ENCODE measurements at places on chromosomes 6 and 20.
A peak's percentile ranks its signal among the peaks of the same experiment; 100 is the strongest.

GRCh38 chr6:169397684-169398083 lies 144.0 kb upstream of the THBS2 start:
- no peak for DNase-seq

GRCh38 chr6:1708122-1708521 lies 98.4 kb downstream of the FOXC1 start:
- DNase-seq = no peak

- DNase-seq = no peak
Observed at GRCh38 chr6:31621991-31622390, 1.5 kb downstream of the PRRC2A start.

- DNase-seq = no peak
Observed at GRCh38 chr6:25787428-25787827, 32.9 kb downstream of the SLC17A4 start.

GRCh38 chr6:70456735-70457134 lies 43.4 kb downstream of the FAM135A start:
- DNase-seq = no peak

- DNase-seq = peak; percentile 50
Observed at GRCh38 chr6:100657678-100658330, 193.1 kb upstream of the SIM1 start.

- no peak for DNase-seq
Observed at GRCh38 chr6:32604434-32604877, 14.8 kb upstream of the HLA-DRB1 start.

DNA sequence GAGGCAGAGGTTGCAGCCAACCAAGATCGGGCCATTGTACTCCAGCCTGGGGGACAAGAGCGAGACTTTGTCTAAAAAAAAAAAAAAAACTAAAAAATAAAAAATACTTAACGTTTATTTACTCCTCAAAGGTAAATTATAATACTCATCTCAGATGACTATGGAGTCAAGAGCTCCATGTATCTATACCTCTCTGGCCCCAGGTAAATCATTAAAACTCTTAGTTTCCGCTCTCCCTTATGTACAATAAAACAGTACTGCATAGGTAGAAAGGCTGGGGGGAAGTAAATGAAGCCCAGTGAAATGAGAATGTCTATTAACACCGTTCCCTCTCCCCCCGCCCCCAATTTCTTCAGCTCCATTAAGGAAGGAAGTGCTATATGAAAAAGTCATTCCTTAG lies 1.2 kb downstream of the SRSF12 start:
- no peak for DNase-seq

- no peak for DNase-seq
Observed at GRCh38 chr6:81636930-81637568, 115.4 kb downstream of the TENT5A start.

DNA sequence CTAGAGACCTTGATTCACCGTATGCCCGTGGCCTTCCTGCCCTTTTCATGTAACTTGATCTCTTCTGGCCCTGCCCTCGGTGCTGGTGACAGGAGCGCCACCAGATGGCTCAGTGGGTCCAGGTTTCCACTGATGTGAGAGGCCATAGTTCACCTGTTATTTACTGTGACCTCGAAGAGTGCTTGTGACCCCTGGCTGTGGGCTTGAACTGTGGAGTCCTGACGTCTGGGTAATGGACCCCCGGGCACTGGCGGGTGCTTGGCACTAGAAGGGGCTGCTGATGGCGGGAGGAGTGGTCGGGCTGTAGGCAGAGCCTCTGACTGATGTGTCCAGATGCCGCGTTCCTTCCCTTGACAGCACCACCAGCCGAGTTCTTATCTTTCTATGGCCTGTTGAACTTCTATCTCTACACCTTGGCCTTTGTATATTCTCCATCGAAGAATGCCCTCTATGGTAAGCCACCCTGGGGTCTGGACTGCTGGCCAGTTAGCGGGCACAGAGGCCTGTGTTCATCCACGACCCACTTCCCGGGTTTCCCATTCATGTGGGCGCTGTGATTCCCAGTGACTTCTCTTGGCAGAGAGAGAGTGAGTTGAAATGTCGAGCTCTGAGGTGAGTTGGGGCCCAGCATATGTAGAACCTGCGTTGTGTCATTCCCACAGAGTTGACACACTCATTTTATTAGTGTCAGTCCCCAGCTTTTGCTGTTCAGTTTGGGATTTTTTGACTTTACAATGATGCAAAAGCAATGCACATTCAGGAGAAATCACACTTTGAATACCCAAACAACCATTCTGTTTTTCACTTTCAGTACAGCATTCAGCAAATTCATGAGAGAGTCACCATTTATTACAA lies 14.9 kb downstream of the DYNLT1 start:
- DNase-seq = no peak

GRCh38 chr6:136403110-136403980 lies 113.7 kb upstream of the BCLAF1 start:
- DNase-seq = no peak

- peak; percentile 33 for DNase-seq
Observed at GRCh38 chr6:40440053-40440452, 147.1 kb downstream of the LRFN2 start.

- DNase-seq = no peak
Observed at GRCh38 chr6:146770965-146771735, 172.4 kb downstream of the ADGB start.

DNA sequence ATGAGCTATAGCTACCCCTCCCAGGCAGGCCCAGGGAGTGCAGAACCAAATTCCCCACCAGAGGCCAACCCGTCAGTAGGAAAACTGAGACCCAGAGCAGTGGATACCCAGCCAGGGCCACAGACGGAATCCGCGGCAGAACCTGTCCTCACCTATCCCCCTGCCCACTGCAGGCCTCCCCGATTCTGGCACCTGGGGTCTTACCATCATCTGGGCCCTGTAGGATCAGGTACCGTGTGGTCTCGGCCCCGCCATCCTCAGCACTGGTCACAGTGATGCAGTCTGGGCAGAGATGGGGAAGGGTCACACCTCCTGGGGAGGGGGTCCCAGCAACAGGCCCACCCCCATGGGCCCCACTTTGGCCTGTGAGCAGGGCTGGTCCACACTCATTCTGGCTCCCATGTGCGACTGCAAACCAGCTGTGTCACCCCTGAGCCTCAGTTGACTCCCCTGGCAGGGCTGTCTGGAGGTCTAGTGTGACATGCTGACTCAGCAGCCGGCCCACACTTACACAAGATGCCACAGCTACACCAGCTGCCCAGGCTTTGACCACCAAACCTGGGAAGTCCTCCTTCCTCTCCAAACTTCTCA lies 3.8 kb downstream of the ZNF335 start:
- DNase-seq = no peak

GRCh38 chr20:24744747-24745146 lies 204.3 kb upstream of the CST7 start:
- no peak for DNase-seq

DNA sequence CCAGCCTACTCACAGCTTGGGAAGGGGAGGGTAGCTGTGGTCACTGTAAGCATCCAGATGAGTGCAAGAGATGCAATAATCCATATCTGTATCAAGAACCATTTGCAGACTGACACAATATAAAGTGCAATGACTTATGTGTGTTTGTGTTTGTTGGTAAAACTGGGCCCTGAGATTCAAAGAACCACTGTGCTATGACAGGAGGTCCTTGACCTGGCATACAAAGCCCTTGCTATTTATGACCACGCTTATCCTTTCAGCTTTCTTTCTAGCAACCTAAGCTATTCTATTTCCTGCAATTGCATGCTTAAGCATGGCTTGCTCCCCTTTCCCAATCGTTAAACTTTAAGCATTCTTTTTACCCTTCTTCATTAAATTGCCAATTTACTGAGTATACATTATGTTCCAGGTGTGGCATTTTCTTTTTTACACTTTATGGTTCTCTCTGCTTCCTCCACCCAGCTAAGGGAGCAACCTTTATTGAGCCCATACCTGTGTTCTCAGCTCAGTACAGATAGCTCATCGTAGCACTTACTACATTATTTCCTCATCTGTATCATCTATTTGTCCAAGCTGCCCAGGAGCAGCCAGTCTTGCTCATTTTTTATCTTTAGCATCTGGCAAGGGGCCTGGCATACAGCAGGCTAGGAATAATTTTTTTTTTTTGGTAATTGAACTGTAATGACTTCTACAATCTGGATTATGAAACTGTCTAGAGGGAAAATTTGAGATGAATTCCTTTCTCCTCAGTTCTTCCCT lies 3.5 kb downstream of the MCUR1 start:
- DNase-seq = no peak

- no peak for DNase-seq
Observed at GRCh38 chr6:37092923-37093727, 76.8 kb upstream of the PIM1 start.

- DNase-seq = no peak
Observed at GRCh38 chr20:3045042-3045815, 623 bp upstream of the MRPS26 start.

GRCh38 chr6:114534813-114535212 lies 192.0 kb upstream of the HS3ST5 start:
- no peak for DNase-seq

DNA sequence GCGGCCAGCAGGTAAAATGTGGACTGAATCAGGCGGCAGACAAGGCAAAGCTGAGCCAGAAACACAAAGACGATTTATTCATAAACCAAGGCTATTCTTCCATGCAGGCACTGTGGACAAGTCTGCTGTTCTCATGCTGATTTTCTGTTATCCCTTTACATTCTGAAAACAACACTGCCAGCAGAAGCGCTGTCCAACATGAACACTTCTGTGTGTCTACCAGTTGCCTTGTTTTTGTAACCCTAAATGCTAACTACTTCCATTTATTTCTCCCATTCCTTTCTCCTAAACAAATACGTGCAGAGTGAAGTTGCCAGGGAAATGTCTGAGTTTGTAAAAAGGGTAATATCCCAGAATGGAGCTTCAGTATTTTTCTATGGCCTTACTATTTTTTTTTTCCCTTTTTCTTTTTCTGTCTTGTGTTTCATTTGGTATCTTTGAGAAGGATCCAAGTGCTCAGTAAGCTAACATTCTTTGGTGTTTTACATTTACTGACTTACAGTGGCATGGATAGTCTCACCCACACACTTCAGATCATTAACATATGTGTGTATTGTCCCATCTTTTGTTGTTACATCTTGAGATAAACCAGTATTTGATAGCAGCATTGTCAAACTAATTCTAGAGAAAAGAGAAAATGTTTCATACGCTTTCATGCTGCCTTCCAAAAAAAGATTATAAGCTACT lies 1308.9 kb upstream of the MAP3K7 start:
- DNase-seq = no peak

GRCh38 chr6:41972826-41973225 lies 31.2 kb upstream of the CCND3 start:
- DNase-seq = no peak

DNA sequence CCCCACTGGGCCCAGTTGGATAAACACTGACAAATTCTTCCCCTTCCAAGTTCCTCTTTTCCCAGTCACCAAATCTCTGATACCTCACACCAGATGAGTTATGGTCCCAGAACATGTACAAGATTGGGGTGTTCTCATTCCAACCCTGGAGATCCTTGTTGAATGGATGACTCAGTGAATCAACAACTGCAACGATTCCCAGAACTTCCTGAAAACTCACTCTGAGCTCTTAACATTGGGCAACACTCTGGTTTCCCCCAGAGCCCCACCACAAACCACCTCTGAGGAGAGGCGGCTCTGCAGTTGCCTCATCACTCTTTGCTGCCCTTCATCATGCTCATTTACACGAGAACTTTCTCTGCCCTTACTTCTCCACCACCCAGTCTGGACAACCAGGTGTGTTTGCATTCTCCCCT lies 115.2 kb downstream of the MRPL14 start:
- no peak for DNase-seq

GRCh38 chr20:62895539-62895938 lies 30.8 kb downstream of the DIDO1 start:
- no peak for DNase-seq

DNA sequence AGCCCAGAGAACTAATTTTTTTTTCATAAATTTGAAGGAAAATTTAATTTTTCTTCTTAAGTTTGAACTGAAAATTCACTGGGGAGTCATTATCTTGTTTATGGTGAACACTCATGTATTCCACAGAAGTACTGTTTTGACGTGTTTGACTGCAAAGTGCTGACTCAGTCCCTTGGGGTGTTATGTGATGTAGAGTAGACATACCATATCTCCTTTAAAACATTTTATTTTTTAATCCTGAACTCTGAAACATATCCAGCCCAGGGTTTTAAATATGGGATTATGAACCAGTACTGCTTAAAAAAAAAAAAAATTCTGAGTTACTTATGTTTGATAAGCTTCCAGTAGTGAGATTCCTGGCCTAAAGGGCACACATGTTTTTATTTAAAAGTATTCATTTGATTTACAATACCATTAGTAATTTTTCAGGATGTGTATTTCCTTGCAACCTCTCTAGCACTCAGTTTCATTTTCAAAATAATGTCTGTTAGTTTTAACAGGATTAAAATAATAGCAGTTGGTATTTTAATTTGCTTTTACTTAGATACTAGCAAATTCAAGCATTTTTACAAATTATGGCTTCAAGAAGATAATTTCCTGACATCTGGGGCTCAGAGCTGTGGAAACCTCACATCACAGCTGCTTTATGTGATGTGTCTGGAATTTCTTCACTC lies 81.7 kb upstream of the PDE10A start:
- DNase-seq = no peak

DNA sequence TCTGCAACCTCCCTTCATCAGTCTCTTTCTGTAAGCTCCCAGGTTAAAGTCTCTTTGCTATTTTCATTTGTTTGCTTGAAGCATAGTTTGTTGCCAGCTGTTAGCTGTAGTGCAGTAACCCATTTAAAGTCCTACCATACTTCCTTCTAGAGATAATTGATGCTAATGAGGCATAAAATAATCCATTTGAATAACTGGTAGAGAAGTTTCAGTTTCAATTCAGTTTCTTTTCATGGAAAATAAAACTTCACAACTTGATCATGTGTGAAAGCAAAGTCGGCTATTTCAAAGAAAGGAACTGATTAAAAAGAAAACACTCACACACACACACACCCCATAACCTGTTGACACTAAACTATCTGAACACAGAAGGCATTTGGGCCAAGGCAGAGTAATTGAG lies 68.5 kb upstream of the TENT5A start:
- no peak for DNase-seq

- no peak for DNase-seq
Observed at GRCh38 chr20:32749914-32750637, 6.8 kb upstream of the COMMD7 start.

DNA sequence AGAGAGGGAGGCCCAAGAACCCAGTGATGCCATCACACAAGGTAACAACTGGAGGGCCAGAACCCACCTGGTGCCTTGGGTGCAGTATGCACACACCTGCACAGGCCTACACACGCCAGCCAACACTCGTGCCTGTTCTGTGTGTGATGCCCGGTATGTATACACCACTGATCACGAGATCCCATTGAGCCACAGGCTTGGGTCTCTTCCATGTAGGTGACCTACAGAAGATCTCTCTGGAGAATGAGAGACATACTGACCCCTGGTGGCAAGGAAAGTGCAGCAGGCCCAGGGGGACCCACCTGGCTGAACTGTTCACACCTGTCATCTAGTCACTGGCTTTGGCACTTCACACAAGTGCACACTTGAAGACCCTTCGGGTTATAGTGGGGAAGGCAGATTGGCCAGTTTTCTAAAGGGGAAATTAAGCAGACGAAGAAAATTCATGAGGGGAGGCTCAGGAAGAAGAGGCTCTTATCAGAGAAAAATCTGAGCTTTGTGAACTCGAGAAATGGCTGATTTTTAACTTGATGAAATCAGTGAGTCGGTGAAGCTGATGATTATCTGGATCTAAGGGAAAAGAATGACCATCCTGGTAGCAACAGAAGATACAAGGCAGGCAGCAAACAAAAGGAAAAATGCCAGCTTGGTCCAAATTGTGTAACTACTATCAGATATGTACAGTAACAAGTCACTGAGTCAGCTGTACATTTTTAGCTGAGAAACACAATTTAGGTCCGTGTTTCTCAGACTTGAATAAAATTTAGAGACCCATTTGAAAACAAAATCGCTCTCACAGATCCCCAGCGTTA lies 69.1 kb upstream of the PBOV1 start:
- peak; percentile 49 for DNase-seq

All from NCI-H1436 (cell line).